ENCODE measurements at places on chromosomes 4 and X.

GRCh38 chr4:145108128-145108527 is 10.0 kb downstream of the ABCE1 start:
- DNase-seq, result no peak

DNA sequence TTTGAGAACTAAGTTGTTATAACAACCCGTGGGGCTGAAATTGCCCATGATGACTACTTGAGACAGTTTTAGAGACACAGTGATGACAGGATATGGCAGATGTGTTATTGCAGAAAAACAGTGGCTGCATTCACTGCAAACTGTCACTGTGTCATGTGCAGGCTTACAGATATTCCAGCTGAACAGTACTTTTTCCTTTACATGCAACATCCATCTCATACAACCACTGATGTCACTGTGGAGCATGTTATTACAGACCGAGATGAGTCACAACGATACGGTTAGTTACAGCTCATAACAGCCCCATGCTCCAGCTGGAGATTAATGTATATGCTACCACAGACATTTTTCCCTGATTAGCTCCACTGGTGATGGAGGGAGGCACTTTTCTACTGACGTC is 207.4 kb downstream of the TMA16 start:
- DNase-seq, result peak; percentile 58

GRCh38 chr4:182874304-182874751 is 42.9 kb downstream of the DCTD start:
- no peak for DNase-seq

GRCh38 chr4:19786616-19787015 is 465.1 kb upstream of the SLIT2 start:
- DNase-seq, result no peak

DNA sequence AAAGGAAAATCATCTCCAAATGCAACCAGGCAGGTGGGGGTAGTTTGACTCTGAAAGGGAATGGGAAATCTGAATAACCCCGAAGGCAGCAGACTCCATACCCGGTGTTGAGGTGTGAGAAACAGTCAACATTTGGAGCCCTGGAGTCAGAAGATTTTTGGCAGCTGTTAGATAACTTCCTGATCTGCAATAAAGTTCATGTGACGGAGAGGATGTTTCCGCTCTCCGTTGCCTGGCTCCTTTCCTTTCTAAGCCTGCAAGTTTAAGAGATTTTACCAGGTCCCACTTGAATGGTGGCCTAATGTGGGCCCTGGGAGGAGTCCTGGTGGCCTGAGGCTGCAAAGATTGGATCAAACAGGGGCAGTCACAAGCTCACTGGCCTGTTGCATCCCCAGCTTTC is 27.7 kb downstream of the HAND2 start:
- no peak for DNase-seq

- DNase-seq, result no peak
These were observed 935.6 kb downstream of the PDHA2 start for GRCh38 chr4:96775501-96775900.

DNA sequence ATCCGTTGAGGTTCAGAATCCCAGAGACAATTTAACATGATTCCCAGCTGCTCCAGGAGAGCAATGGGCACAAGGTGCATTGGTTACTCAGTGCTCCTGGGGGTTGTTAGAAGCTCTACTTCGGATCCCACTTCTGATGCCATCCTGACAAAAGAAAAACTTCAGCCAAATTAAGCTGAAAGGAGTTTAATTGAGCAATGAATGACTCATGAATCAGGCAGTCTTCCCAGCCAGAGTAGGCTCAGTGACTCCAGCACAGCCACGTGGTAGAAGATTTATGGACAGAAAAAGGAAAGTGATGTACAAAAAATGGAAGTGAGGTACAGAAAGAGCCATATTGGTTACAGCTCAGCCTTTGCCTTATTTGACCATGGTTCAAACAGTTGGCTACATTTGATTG is 95.7 kb downstream of the PWWP3B start:
- DNase-seq, result no peak

DNA sequence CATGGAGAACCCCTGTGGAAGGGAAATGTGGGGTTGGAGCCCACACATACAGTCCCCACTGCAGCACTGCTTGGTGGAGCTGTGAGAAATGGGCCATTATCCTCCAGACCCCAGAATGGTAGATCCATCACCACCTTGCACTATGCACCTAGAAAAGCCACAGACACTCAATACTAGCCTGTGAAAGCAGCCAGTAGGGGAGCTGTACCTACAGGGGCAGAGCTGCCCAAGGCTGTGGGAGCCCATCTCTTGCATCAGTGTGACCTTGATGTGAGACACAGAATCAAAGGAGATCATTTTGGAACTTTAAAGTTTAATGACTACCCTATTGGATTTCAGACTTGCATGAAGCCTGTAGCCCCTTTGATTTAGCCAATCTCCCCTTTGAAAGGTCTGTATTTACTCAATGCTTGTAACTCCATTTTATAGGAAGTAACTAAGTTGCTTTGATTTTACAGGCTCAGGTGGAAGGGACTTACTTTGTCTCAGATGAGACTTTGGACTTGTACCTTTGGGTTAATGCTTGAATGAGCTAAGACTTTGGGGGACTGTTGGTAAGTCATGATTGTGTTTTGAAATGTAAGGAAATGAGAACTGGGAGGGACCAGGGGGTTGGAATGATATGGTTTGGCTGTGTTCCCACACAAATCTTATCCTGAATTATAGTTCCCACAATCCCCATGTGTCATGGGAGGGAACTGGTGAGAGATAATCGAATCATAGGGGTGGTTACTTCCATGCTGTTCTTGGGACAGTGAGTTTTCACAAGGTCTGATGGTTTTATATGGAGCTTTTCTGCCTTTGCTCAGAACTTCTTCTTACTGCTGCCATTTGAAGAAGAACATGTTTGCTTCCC is 352.6 kb downstream of the INPP4B start:
- no peak for DNase-seq

GRCh38 chrX:120752431-120753082 is 122.7 kb upstream of the C1GALT1C1 start:
- no peak for DNase-seq

DNA sequence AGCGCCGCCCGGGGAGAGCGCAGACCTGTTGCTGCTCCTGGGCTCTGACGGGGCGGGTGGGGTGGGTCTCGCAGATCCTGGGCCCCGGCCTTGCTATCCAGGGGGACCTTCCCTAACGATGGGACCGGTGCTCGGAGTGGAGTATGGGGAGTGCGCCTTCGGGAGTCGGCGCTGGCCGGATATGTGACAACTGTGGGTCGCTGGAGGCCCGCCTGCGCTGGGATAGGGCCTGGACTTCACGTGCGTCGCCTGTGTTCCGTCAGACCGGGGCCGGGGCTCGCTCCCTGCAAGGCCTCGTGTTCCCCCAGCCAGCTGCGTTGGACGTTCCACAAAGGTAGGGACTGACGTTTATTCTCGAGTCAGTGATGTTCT is 1.3 kb downstream of the TBL1X start:
- DNase-seq, result no peak

DNA sequence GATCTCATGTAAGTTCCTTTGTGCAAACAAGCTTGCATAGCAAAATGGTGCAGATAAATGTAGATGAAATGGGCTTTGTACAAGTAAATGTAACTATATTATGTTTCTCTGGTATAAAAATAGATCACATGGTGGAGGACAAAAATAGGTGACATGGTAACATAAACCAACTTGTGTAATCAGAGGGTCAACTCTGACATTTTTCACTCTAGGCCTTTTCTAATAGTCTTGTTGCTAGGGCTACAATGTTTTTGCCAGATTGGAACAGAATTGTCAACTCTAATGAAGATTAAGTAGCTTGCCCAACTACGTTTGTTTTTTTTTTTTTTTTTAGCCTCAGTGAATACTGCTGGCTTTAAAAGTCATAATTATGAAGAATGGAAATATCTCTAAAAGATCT is 11.5 kb downstream of the MAD2L1 start:
- no peak for DNase-seq

GRCh38 chr4:71453531-71453930 is 114.7 kb downstream of the SLC4A4 start:
- no peak for DNase-seq

- DNase-seq, result no peak
These were observed 21.8 kb upstream of the CCNI start for GRCh38 chr4:77097611-77098010.

GRCh38 chr4:148842843-148843242 is 400.6 kb upstream of the NR3C2 start:
- no peak for DNase-seq

DNA sequence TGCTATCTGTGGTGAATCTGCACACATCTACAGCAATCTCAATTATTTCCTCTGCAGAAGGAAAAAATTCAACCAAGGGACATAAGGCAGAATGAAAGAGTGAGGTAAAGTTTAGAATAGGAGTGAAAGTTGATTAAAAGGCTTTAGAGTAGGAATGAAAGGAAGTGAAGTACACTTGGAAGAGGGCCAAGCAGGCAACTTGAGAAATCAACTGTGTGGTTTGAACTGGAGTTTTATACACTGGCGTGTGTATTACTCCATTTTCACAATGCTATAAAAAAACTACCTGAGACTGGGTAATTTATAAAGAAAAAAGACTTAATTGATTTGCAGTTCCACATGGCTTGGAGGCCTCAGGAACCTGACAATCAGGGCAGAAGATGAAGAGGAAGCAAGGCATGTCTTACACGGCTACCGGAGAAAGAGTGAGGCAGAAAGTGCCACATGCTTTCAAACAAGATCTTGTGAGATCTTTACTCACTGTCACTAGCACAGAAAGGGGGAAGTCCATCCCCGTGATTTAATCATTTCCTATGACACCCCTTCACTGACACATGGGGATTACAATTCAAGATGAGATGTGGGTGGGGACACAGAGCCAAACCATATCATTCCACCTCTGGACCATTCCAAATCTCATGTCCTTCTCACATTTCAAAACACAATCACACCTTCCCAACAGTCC is 234.8 kb downstream of the IL15 start:
- no peak for DNase-seq

- peak; percentile 60 for DNase-seq
These were observed 373.4 kb downstream of the PDGFC start for GRCh38 chr4:156598138-156598681.

- peak; percentile 38 for DNase-seq
These were observed 205.3 kb downstream of the TENM3 start for GRCh38 chr4:182448281-182449151.

- no peak for DNase-seq
These were observed 11.7 kb upstream of the CLNK start for GRCh38 chr4:10696253-10696652.

GRCh38 chr4:73387552-73387951 is 16.5 kb upstream of the ALB start:
- DNase-seq, result no peak

GRCh38 chr4:70706044-70706461 is 15.7 kb upstream of the RUFY3 start:
- DNase-seq, result no peak

DNA sequence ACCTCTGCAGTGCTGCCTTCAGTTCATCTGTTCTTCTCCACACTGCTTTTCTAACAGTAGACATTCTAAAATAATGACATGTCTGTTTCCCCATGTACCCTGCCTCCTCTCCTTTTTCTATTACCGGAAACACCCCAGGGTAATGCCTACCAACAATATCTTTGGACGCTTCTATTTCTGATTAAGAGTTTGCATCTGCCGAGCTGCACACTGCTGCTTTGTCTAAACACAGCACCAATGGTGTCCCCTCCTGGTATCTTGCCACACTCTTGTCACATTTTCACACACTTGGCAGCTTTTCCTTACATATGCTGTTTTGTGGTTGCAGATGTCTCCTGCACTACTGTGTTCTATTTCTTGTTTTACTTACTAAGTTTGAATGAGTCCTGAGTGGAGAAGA is 288.8 kb downstream of the GRIA2 start:
- no peak for DNase-seq

DNA sequence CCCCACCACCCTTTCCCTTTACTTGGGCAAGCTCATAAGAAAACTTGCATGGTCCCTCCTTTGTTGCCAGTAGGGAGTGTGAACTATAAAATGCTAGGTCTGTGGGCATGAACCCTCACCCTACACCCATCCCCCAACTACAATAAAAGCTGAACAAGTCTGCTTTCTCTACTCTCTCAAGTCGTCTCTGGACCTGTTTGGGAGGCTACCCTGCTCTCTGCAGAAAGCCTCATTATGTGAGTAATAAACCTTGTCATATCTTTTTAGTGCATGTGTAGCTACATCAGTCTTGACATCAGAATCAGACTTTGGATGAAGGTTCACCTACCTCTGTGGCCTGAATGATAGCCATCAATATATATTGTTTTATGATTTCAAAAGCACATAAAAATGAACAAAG is 155.4 kb upstream of the FAM241A start:
- no peak for DNase-seq

GRCh38 chr4:86816501-86817273 is 32.5 kb downstream of the SLC10A6 start:
- no peak for DNase-seq

GRCh38 chr4:153890761-153891160 is 101.9 kb upstream of the SFRP2 start:
- DNase-seq, result no peak

GRCh38 chr4:183422962-183423631 is 21.3 kb upstream of the CDKN2AIP start:
- no peak for DNase-seq

DNA sequence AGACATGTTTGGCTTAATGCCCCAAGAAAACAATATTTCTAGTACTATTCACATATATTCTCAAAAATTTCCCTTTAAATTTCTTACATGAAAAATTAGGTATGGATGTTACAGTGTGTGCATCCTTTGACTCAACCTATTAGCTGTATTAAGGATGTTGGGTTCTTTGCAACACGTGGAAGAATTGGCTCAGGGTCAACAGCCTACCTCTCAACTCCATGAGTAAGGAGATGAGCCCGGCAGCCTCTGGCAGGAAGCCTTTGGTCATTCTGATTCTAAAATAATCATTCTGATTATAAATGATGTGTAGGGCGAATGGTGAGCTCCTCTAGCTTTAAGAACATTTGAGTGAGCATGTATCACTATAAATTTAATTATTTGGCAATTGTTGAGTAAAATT is 148.0 kb upstream of the WDFY3 start:
- DNase-seq, result no peak

GRCh38 chr4:4990857-4991540 is 28.3 kb downstream of the CYTL1 start:
- no peak for DNase-seq

GRCh38 chr4:150381036-150381435 is 200.9 kb upstream of the MAB21L2 start:
- no peak for DNase-seq

DNA sequence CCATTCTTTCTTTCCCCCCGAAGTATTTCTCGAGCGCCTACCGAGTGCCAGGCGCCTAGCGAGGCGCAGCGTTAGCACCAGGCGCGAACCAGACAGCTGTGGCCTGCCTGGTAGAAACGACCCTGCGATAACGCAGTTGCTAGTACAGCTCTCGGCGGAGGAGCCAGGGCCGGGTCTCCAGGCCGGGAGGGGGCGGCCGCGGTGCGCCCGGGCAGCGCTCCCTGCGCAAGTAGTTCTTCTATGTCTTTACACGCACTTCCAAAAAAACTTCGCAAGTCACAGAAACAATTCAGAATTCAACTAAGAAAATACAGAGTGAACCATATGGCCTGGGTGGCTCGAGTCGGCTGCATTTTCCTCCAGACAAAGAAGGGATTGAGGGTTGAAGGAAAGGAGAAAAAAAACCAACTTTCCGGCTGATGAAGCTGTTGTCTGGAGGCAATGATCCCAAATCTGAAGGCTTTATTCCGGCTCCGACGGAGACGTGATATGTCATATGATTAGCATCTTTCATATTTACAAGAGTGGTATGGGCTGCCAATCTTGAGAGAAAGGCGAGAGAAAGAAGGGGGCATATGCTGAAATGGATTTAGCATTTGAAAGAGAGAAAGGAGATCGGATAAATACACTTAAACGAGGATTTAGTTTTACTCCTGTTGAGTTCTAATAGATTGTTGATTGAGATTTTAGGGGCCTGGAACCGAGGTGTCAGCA is 7.2 kb upstream of the NEUROG2 start:
- no peak for DNase-seq
